Stimulated activated CD4-positive, alpha-beta T cell treated with anti-CD3 and anti-CD28 coated beads, Interleukin-12 subunit alpha, Interleukin-12 subunit beta, amount 100 ng/mL, for 4 hours (primary cell): ENCODE measurements at places on chromosomes 13 and 19.

DNA sequence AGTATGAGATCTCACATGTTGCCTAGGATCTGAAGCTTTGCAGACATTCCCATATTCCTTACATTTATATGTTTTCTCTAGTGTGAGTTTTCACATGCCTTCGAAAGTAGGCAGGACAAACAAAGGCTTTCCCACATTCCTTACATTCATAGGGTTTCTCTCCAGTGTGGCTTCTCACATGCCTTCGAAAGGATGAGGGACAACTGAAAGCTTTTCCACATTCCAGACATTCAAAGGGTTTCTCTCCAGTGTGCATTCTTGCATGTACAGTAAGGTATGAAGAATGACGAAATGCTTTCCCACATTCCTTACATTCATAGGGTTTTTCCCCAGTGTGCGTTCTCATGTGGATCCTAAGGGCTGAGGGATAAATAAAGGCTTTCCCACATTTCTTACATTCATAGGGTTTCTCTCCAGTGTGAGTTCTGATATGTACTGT, 14.2 kb downstream of the ZNF699 start:
- no peak for DNase-seq

DNA sequence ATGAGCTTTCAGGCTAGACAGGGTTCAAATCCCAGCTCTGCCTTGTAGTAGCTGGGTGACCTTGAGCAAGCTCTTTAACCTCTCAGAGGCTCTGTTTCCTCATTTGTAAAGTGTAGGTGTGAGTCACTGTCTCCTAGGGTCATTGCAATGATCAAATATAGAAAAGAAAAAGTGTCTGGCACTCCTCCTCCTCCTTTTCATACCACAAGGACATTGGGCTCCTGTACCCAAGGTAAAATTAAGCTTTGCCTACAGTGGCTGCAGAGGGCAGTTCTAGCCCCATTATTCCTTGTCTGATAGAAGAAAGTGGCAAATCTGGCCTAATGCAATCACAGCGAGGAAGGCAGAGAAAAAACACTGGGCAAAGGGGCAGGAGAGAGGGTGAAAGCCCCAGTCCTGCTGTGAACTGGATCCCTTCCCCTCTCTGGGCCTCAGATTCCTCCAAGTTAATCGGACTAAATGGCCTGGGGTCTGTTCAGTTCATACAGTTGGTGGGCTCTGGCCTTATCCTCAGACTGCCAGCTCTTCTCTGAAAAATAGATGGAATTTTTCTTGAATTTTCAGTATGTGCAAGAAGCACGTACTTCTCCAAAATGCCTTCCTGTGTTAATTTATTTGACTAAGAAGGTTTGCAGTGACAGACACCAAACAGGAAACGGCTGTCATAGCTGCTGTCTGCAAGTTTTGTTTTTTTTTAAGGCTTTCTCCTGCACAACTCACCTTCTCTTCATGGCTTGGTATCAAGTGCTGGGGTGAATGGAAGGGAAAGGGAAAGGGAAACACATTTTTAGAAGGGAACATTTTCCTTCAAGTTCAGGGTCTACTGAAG, 35.3 kb downstream of the RGCC start:
- DNase-seq = no peak

GRCh38 chr19:18351544-18351943, 11.1 kb downstream of the PGPEP1 start:
- no peak for DNase-seq

DNA sequence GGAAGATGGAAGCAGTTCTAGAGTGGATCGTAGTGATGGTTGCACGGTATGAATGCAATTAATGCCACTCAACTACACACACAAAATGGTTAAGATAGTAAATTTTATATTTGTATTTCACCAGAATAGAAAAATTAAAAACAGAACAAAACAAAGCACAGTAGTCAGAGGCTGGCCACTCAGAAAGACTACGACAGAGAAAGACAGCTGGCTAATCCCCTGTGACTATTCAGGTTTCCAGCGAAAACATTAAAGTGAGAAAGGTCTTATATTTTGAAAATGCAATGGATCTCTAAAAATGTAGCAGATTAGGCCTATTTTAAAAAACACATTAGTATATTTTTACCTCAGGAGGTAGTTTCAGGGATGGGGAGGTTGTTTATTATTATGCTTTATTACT, 131.3 kb upstream of the POSTN start:
- no peak for DNase-seq

DNA sequence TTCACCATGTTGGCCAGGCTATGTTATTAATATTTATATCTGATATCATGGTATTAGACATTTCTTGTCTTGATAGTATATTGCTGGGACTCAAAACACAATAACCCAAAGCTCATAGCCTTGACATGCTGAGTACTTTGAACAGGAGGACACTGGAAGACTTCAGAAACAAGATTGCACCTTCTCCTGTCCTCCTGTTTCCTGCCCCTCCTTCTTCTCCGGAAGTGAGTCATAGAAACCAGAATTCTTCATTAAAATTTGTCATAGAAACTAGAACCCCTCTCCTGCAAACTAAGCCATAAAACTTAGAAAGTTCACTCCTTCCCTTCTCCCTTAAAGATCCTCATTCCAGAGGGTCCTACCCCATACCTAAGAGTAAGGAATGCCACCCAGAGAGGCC, 400.2 kb downstream of the SLITRK5 start:
- no peak for DNase-seq

GRCh38 chr19:35462476-35462953, 14.5 kb downstream of the FFAR2 start:
- DNase-seq = no peak

DNA sequence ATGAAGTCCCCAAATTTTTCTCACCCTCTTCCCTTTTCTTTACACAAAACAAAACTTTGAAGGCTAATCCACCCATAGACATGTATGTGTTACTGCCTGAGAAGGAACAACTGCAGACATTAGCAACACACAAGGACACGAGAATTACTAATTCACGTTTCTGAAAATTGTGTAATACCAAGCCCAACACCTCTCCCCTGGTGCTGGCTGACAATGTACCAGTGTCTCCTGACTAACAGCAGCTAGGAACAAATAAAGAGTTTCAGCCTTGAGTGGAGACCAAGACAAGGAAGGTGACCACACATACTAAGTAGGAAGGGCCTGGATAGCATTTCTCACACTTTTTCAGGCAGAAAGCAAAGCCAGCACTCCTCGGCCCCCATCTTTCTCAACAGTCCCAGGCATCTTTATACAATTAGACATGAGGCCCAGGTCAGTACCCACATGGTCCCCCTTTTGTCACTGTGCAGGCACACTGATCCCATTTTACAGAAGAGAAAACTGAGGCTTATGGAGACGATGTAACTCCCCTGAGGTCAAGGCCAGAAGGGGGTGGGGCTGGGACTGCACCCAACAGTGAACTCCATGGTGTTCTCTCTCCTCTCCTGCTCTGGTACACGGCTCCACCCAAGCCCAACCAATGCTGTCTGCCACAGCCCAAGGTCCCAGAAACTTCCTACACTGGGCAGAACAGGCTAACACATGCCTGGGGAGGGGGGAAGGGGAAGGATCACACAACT, 8.7 kb downstream of the BRD4 start:
- no peak for DNase-seq

DNA sequence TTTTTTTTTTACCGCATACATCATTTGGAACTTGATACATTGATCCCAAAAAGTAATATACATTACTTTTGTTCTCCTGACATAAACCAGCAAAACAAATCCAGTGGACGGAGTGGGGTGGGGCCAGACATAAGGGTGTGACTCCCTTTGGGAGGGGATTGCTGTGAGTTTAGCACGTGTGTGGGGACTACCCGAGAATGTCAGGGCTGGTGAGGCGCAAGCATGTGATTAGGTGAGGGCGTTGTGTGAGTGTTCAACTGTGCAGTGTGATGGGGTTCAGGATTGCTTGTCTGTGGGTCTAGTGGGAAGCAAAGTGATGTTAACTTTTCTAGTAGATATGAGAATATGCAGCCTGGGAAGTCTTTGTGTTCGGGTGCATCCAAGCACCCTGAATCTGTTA, 468.0 kb downstream of the TSHZ3 start:
- no peak for DNase-seq

DNA sequence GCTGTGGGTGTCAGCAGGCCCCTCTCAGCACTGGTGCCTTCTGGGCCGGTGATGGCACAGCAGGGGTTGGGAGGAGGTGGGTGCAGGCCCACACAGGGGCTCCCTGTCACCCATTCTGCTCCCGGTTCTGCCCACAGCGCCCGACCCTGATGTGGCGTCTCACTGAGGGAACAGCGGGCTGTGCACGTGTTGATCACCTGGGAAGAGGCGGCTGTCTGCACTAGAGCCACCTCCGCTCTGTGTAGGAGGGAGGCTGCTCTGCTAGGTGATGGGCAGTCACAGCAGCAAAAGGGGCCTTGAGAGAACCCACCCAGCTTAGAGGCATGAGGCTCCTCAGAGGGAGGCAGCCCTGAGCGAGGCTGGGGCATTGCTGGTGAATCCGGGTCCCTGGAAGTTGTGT, 39.2 kb upstream of the TUBGCP3 start:
- DNase-seq = no peak
